HEK293T (cell line): ENCODE measurements at places on chromosomes 2 and 18.
A peak's percentile ranks its signal among the peaks of the same experiment; 100 is the strongest.

DNA sequence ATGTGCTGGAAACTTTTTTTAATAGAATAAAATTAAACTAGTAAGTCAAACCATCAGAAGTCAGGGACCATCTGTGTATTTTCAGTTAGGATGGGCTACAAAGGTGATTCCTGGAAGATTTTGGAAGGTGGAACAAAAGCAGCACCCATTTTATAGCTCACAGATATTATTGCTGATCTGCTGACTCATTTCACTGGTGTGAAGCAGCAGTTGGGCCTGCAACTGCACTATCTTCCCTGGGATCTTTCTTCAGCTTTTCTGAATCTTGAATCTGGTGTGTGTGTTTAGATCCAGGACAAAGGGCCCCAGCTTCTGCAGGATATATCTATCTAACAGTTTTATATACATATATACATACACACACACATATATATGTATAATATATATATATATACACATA is 35.6 kb upstream of the BCL11A start:
- DNase-seq: no peak

DNA sequence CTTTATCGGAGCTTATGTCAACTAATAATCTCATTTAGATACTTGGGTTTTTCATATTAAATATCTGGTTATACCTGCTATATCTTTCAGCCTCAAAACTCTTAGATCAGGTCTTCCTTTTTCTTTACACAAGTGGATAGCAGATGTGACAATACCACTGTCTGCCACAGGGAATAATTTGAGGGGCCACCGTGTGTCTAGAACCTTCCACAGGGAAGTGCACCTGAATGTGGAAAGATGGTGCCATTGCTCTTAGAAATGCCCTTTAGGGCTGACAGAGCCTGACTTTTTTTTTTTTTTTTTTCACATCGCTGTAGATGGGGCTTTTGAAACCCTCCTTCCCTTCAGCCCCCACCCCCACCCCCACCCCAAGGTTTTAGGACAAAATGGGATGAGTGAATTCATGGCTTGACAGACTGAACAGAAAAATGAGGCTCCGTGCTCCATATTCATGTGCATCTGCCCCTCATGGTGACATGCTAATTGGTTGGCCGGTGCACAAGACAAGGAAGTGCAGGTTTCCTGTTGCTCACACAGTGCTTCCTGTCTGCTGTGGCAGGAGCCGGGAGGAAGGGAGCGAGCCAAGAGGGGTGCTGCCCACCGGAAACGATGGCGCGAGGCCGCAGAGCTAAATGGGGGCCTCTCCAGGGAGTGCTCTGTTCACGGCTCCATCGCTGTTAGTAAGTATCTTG is 246.0 kb downstream of the LDLRAD4 start:
- DNase-seq: no peak

DNA sequence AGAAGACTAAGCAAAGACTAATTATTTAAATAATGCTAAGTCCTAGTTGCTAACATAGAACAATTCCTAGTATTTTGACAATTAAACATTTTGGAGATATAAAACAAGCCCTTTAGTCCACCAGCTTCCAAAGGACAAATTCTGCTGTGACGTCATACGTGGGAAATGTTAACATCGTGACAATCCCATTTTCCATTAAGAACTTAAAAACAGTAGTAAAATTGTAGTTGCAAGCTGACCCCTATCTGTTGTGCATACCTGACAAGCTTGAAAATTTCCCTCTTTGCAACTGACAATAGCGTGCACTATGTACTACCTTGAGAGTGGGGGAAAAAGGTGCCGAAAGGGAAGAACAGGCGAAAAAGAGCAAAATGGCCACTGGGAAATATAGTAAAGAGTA is 279.8 kb downstream of the ZNF521 start:
- DNase-seq: no peak

GRCh38 chr18:48455555-48456478 is 46.6 kb upstream of the ZBTB7C start:
- DNase-seq: no peak

GRCh38 chr2:60046529-60046928 is 506.9 kb downstream of the BCL11A start:
- DNase-seq: no peak

- DNase-seq: peak; percentile 28
Measured at GRCh38 chr2:175036582-175037018, 31.4 kb upstream of the CHN1 start.

GRCh38 chr2:36266536-36267121 is 88.9 kb upstream of the CRIM1 start:
- no peak for DNase-seq

DNA sequence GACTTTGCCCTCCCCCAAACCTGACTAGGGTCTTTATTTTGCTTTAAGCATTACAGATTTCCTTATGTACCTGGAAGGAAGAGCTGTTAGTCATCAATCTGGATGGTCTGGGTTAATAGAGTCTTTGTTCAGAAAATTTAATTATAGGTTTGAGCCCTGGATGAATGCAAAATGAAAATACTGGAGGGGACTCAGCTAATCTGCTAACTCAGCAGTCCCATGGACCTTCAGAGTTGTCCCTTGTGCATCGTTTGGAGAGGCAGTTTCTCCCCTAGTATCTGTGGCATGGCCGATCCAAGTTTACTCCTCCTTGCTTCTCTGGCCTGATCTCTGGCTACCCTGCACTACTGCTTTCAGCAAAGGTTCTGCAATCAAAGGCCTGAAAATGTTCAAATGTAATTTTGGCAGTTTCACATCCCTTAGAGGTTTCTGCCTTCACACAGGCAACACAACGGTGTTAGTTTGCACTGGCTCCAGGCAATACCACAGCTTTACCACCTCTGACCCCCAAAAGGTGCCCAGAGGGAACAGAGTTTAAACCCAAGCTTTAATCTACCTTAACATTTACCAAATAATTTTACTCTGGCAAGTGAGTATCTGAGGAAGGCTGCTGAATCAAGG is 134.3 kb downstream of the THADA start:
- no peak for DNase-seq

DNA sequence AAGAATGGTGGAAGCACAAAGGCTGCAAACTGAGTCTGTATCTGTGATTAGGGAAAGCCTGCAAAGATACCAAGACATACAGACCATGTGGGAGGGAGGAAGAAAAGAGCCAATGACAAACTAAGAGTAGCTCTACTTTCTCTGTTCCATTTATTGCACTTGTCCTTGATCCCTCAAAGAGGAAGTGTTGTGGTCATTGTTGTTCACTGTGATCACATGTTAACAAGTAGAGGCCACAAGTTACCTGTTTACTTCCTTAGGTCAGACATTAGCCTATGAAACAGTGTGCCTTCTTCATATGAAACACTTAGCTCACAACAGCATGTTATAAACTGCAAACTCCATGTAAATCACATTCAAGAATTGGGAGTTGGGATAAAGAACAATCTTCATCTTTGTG is 32.6 kb downstream of the MAP2 start:
- no peak for DNase-seq

- peak; percentile 31 for DNase-seq
Measured at GRCh38 chr2:20562540-20563225, 88.2 kb downstream of the HS1BP3 start.

- no peak for DNase-seq
Measured at GRCh38 chr2:201929281-201930026, 104.2 kb upstream of the FZD7 start.

DNA sequence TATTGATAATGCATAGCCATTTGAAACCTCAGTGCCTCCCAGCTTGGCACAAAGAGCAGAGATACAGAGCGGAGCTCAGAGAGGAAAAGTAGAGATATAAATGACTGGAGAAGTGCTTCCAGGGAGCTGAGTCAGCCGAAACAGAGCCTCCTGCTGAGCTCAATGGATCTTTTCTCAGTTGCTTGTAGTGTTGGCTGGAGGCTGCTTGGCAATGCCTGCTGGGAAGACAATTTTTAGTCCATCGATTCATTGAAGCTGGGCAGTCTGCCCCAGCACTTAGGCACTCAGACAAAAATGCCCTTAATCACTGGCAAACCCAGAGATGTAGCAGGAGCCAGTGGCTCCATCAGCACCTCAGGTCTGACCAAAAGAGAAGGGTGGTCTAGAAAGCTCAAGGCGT is 81.3 kb upstream of the SETBP1 start:
- no peak for DNase-seq

DNA sequence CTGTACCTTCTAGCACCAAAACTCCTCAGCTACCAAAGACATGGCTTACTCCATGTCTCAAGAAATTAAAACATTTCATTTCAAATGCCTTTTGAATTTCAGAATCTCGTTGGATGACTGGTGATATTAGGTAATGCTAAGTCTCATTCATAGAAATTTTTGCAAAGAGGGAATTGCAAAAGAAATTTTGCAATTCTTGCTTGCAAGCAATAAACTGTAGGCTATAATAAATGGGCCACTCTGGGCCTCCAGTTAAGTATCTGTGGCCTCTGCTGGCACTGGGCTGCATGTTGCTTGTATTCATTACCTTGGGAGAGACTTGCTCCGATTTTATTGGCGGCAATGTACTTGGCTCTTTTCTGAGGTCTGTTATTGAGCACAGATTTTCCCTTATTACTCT is 2.8 kb upstream of the LCLAT1 start:
- no peak for DNase-seq
